AG04449 (cell line): ENCODE measurements at places on chromosomes 12 and 14.

DNA sequence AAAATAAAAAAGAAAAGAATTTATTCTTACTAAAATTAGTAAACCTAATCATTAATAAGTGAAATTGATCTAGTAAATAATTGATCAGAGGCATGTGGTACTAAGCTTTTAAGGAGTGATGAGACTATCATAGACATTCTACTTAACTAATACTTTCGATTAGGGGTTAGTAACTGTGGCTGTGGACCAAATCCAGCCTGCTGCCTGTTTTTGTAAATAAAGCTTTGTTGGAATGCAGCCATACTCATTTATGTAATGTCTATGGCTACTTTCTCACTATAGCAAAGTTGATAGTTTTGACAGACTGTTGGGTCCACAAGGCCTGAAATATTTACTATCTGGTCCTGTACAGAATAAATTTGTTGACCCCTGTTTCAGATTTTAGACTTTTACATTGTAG is 63.2 kb downstream of the PLEKHA5 start:
- no peak for DNase-seq

DNA sequence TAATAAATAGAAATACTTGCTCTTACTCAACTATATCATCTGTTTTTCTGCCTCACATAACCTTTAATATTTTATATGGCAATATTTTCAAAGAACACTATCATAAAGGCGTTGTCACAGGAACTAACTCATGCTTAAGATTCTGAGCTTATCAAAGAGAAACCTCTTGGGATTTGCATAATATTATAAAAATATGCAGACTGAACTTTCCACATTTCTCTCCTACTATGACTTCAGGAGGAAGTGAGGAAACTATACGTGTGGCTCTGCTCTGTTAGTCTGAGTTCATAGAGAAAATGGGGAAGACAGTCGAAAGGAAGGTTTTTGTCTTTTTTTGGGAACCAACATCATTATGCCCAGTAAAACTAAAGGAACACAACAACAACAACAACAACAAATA is 124.7 kb downstream of the GARIN6 start:
- DNase-seq = no peak

GRCh38 chr14:101185946-101186345 is 282.4 kb upstream of the RTL1 start:
- DNase-seq = no peak

DNA sequence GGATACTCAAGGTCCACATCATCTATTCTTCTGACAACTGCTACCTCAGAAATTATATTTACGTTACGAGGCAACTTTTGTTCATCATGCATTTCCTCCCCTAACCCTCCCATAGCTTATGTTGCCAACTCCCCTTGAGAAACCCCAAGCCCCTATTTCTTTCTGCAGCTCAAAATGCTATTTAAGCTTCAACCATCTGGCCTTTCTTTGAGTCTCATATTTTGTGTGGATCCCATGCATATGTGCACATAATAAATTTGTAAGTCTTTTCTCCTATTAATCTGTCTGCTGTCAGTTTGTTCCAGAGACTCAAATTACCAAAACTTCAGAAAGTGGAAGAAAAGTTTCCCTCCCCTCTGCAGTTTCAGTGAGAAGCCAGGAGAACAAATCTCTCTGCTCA is 444.1 kb downstream of the TRHDE start:
- DNase-seq = no peak

GRCh38 chr12:124705545-124706138 is 138.2 kb upstream of the NCOR2 start:
- no peak for DNase-seq
